ENCODE measurements at places on chromosomes 7 and 10. TPM values are rescaled to one million over a fixed set of nuclear protein-coding genes. Genes with fewer than 3 reads are reported as not detected.
A peak's percentile ranks its signal among the peaks of the same experiment; 100 is the strongest.

DNA sequence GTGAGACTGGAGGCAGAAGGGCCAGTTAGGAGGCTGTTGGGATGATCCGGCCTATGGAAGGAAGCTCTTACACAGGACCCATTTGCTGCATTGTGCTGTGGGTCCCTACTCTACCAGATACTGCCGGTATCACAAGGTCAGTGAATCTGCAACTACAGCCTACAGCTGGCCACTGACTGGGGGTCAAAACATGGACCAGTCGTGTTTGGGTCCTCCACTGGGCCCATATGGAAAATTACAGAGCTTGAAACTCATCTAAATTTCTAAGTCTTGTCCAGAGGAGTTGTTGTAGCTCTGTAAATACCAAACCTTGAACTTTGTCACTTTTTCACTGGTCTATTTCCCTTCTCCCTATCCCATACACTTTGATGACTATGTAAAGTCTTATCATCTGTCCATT is 5.6 kb upstream of the NUP205 start:
- DNase-seq, result no peak

GRCh38 chr10:43255634-43256431 is 11.0 kb downstream of the RASGEF1A start:
- DNase-seq, result no peak

DNA sequence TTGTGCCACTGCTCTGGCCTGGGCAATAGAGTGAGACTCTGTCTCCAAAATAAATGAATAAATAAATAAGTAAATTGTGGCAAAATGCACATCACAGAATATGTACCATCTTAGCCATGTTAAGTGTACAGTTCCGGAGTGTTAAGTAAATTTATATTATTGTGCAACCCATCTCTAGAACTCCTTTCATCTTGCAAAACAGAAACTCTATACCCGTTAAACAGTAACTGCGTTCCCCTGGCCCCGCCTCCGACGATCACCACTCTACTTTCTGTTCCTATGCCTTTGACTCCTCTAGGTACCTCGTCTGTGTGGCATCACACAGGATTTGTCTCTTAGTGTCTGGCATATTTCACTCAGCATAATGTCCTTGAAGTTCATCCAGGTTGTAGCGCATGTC is 356.4 kb upstream of the FOXK1 start:
- DNase-seq, result no peak

DNA sequence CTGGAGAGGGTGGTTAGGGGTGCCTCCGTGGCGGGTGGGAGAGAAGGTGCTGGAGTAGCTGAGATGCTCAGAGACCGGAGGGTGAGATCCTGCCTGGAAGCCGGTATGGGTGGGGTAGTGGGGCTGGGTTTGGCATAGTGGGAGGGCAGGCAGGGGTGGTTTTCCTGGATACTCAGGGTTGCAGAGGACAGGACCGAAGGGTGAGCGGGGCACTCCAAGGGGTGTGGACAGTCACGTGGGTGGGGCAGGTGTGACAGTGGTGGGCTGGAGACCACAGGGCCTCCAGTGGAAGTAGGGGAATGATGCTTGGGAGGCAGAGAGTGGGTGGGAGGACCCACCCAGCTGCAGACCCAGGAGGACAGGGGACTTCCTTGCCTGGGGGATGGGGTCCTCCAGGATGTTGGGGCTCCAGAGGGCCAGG is 1.9 kb downstream of the SCART1 start:
- no peak for DNase-seq

- no peak for DNase-seq
Measured at GRCh38 chr7:151800391-151800790, 76.5 kb downstream of the PRKAG2 start.

DNA sequence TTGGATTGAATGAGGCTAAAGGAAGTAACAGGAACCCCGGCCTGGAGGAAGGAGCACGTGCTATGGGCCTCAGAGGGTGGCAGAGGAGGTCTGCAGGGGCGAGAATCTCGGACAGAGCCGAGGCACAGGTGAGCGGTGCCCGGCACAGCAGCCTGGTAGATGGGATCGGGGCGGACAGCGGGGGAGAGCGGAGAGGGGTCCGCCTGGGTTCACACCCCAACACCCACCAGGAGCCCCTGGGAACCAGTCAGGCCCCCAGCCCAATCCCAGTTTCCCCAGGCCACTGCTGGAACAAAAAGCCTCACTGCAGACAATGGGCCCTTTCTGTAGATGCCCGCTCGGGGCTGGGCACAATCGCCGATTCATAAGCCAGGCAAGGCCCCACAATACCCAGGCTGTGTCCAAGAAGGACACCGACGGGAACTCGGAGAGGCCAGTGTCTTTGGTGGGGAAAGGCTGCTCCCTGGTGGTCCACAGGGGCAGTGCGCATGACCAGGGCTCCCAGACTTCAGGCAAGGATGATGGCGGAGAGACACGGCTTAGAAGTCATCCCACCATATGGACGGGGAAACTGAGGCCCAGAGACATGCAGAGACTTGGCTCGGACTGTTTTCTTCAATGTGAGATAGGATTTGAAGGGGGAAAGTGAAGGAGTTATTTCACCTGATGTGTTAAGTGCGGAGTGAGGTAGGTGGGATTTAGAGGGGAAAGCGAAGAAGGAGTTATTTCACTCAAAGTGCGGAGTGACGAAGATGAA is 106.9 kb upstream of the GPR26 start:
- peak; percentile 6 for DNase-seq

DNA sequence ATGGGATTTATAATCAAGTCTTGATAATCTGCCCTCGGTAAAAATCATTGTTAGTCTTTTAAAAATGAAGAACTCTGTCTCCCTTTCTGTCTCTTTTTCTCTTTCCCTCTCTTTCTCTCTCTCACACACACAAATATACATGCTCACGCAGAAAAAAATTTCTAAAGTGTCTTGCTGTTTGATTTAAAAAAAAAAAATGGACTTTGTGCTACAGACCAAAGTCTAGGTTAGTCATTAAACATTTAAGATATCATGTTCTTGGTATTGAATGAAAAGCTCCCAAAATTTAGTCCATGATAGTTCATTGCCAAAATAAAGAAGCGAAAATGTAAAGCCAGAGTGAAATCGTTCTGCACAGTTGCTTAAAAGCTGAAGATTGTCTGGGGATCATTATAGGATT is 665.8 kb downstream of the SORCS1 start:
- no peak for DNase-seq

GRCh38 chr7:27145165-27145913 is 1.9 kb upstream of the HOXA5 start:
- DNase-seq, result no peak

- no peak for DNase-seq
Measured at GRCh38 chr10:131155876-131156230, 155.7 kb downstream of the TCERG1L start.

GRCh38 chr10:94264085-94264484 is 98.7 kb downstream of the NOC3L start:
- DNase-seq, result no peak

- no peak for DNase-seq
Measured at GRCh38 chr10:28281726-28282315, 21.0 kb downstream of the MPP7 start.

DNA sequence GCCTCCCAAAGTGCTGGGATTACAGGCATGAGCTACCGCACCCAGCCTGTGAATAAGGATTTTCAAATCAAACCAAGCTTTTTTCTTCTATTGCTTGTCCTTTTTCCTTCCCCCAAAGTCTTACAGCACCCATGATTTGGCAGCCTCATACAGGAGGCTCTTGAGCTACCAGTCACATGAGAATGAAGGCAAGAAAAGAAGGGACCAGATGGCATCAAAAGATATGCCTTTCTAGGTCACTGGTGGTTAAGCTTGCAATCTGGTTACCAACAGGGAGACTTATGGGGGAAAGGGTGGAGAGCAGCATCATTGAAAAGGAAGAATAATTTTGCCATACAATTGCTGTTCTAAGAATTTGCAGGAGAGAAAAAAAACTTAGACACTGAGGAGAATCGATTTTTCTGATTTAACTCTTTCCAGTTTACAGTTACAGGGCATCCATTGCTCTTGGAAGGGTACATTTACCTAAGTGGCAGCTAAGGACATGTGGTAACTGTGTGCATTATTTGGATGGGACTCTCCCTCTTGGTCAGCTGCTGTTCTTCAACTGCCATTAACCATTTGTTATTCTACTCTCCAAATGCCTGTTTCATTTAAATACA is 29.5 kb downstream of the SMNDC1 start:
- DNase-seq, result no peak

DNA sequence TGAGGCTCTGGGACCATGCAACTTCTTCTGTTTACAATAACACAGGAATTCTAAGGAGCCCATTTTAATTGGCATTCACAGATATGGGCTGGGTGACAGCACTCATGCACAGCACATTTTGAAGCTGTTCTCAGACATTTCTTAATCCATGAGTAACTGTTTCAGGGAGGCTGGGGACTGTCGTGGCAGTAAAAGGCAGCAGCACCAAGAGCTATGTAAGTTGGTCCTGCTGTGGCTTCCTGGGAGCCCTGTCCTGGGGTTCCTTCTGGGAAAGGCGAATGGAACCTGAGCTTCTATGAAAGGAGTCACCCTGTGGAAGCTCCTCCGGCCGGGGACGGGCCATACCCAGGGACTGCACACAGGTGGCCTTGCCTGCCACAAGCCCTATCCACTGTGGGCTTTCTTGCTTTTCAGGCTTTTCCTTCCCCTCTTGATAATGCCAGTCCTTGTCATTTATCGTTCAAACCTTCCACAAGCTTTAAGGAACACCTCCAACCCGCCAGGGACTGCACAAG is 40.5 kb downstream of the COBL start:
- no peak for DNase-seq

DNA sequence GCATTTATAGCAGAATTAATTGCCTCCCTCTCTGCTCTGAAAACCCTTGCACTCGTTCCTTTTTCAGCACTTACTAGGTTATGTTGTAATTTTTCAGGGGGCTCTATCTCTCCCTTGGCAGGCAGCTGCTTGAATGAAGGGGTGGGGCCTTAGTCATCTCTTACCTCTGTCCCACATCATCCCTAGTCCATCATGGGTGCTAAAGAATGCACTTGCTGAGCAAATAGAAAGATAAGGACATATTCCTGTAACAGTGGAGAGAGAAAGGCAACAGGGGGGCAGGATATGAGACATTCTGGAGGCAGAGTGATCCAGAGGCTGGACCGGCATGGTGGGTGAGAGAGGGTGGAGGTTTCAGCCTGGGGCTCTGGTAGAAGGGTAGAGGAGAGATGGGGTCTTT is 60.0 kb downstream of the MINDY4 start:
- DNase-seq, result peak; percentile 50

DNA sequence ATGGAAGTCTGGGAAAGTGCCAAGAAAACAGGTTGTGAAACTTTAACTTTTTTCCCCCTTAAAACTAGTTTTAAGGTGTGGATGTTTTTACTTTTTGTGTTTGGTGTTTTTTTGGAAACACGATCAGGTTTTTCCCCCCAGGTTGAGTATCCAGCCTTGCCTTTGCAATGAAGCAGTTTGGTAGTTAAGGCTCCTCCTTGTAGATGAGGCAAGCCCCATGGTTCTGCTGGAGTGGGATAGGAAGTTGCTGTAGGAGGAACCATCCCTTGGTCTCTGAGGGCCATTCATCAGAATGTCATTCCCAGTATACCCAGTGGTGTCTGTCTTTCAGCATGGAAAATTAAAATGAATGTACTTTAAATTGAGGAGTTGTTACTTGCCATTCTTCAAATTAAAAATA is 2.7 kb downstream of the CUL1 start:
- no peak for DNase-seq

GRCh38 chr7:143316492-143316891 is 581 bp downstream of the CLCN1 start:
- no peak for DNase-seq

GRCh38 chr10:5710859-5711258 is 26.2 kb downstream of the TASOR2 start:
- DNase-seq, result no peak

GRCh38 chr7:26372249-26372648 is 80.6 kb downstream of the SNX10 start:
- no peak for DNase-seq

- no peak for DNase-seq
Measured at GRCh38 chr10:51527522-51528219, 171.7 kb downstream of the CSTF2T start.

- DNase-seq, result no peak
Measured at GRCh38 chr7:105665684-105666083, 84.4 kb upstream of the EFCAB10 start.

Gene CUBN
- 2.7 TPM for total RNA-seq

Gene CDK14
- 30.2 TPM for total RNA-seq

Gene LHFPL3
- total RNA-seq, result not detected

Gene POLD2
- 67.7 TPM for total RNA-seq

Gene CYP3A4
- not detected for total RNA-seq

Gene VPS50
- 19.8 TPM for total RNA-seq

Gene RHBDD2
- 54.7 TPM for total RNA-seq

Gene CALHM2
- 1.2 TPM for total RNA-seq
